ENCODE measurements at places on chromosomes 5 and 9.

GRCh38 chr9:36443581-36443980 is 43.5 kb upstream of the RNF38 start:
- DNase-seq = no peak

DNA sequence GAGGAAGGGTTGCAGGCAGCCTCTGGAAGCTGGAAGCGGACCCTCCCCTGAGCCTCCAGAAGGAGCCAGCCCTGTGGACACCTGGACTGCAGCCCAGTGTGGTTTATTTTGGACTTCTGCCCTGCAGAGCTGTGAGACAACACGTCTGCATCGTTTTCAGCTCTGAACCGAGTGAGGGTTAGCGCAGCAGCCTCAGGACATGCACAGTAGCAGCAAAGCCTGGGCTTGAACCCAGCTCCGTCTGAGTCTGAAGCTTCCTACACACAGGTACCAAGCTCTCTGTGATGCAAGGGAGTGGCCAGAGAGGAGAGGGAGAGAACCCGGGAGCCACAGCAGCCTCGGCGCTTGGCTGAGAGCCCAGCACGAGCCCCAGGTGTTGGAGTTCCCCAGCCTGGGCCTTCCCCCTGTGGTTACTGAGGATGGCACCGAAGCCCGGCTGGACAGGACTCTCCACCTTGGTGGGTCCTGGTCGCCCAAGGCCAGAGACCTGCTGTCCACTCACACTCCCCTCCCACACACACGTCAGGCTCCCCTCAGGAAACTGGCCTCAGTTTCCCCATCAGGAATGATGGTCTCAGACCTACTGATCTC is 128.2 kb downstream of the OLFM1 start:
- no peak for DNase-seq

DNA sequence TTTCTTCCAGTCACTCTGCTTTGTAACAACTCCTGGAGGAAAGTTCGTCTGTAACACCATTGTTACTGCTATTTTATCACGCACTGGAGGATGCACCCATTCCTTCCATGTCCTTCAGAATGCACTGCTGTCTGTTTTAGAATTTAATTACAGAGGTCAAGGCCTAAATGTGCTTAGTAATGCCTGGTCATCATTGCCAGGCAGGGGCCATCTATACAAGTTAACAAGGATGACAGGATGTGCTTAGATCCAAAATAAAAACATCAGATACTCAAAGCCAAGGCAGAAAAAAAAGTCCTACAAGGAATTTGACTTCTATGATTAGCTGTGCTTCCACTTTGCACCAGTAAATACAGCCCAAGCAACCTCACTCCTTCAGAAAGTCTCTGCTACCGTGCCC is 371.4 kb downstream of the SEMA5A start:
- no peak for DNase-seq

DNA sequence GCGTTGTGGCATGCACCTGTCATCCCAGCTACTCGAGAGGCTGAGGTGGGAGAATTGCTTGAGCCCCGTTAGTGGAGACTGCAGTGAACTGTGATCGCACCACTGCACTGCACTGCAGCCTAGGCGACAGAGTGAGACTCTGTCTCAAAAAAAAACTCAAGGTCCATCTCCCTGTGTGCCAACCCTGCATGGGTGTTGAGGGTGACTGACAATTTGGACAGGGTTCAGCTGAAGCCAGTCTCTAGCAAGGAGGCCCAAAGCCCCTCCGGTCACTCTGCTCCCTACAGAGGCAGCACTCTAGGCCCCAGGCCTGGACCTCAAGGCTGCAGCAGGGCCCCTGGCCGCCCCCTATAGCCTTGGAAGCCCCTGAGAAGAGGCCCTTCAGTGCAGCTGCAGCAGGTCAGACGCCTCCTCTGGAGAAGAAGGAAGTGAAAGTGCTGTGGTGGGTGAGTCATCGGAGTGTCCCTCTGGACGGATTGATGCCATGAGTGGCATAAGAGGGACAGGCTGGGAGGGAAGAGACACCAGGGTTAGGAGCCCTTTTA is 39.2 kb upstream of the NEK6 start:
- DNase-seq = no peak

GRCh38 chr5:65151614-65152013 is 330.1 kb downstream of the ADAMTS6 start:
- no peak for DNase-seq

GRCh38 chr9:114319147-114319546 is 3.8 kb upstream of the ORM1 start:
- no peak for DNase-seq

- no peak for DNase-seq
Measured at GRCh38 chr9:111674319-111674718, 12.9 kb downstream of the GNG10 start.

DNA sequence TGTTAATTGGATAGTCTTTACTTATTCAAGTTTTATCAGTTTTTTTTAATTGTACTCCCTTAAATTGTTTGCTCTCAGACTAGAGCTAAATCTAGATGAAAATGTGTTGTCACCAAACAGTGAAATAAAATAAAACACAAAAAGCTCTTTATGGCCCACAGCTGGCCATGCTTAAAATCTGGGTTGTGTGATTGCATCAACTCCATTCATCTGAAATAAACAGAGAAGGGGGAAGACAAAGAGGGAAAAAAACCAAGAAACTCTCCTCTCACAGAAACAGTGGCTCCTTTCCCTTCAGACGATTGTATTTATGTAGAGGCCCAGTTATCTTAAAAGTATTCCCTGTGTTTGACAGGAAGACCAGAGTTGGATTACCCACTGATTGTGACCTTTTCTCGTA is 422.4 kb downstream of the IRX1 start:
- DNase-seq = no peak

GRCh38 chr5:126794157-126794828 is 17.4 kb downstream of the LMNB1 start:
- DNase-seq = no peak

Data from stimulated activated CD4-positive, alpha-beta T cell treated with anti-CD3 and anti-CD28 coated beads, Interleukin-1b, Interleukin-23, amount 100 ng/mL, for 1 hour (primary cell).